ENCODE measurements at places on chromosomes 5 and 9. TPM values are rescaled to one million over a fixed set of nuclear protein-coding genes. Genes with fewer than 3 reads are reported as not detected.

BARHL1 gene
- not detected for total RNA-seq

GRCh38 chr9:123373447-123373923 lies 17.5 kb downstream of the CRB2 start:
- H3K4me1 ChIP-seq = peaks cover 18% of the 10 kb centered on the region
- H3K27me3 ChIP-seq = peaks cover 6% of the 10 kb centered on the region
- no peaks in the 10 kb centered on the region for H3K36me3 ChIP-seq
- DNase-seq = no peak
- no peak overlapping the region for H3K27ac ChIP-seq

- peak overlapping the region; percentile 14 for H3K27ac ChIP-seq
- no peaks in the 10 kb centered on the region for H3K36me3 ChIP-seq
- H3K27me3 ChIP-seq = no peaks in the 10 kb centered on the region
- no peak for DNase-seq
- H3K4me3 ChIP-seq = no peak overlapping the region
- peaks cover 9% of the 10 kb centered on the region for H3K4me1 ChIP-seq
Measured at GRCh38 chr5:127040796-127041520, 10.6 kb upstream of the MARCHF3 start.

- no peak for DNase-seq
- H3K27me3 ChIP-seq = no peaks in the 10 kb centered on the region
- no peak overlapping the region for H3K27ac ChIP-seq
- H3K36me3 ChIP-seq = no peaks in the 10 kb centered on the region
- no peak overlapping the region for H3K4me3 ChIP-seq
- no peaks in the 10 kb centered on the region for H3K4me1 ChIP-seq
Measured at GRCh38 chr5:54837093-54837492, 148.3 kb downstream of the ESM1 start.

Data from vagina (tissue), 2 donors.